Heart right ventricle (tissue), 16 donors: ENCODE measurements at places on chromosomes 5 and 9. TPM values are rescaled to one million over a fixed set of nuclear protein-coding genes. Genes with fewer than 3 reads are reported as not detected.

The ABCA1 gene
- 7.6 TPM for total RNA-seq

The BOD1 gene
- 46.1 TPM for total RNA-seq

The PCDHGA7 gene
- 7.6 TPM for total RNA-seq

The ZNG1E gene
- 12.9 TPM for total RNA-seq

The ARHGEF39 gene
- 0.69 TPM for total RNA-seq

The PCDHB15 gene
- 3.9 TPM for total RNA-seq

The TOR2A gene
- total RNA-seq: 3.9 TPM

The CDC20B gene
- not detected for total RNA-seq

The THG1L gene
- 6.4 TPM for total RNA-seq

The CTXN3 gene
- not detected for total RNA-seq

The LCN2 gene
- total RNA-seq: 0.64 TPM

The DNAI1 gene
- total RNA-seq: not detected

The FOXD4L3 gene
- not detected for total RNA-seq

The CCDC180 gene
- 4.6 TPM for total RNA-seq

The GLDC gene
- total RNA-seq: not detected

The C9orf50 gene
- total RNA-seq: not detected

The RAB3C gene
- 0.94 TPM for total RNA-seq

The ADCY2 gene
- total RNA-seq: 0.17 TPM

The CBY3 gene
- total RNA-seq: not detected

The FAM78A gene
- 41.8 TPM for total RNA-seq

The SLCO6A1 gene
- total RNA-seq: not detected

The ZNF366 gene
- total RNA-seq: 5.2 TPM

The SUSD1 gene
- 6.0 TPM for total RNA-seq

The KCTD16 gene
- total RNA-seq: 0.05 TPM

The GCNT1 gene
- total RNA-seq: 2.6 TPM

The RLN1 gene
- 0.35 TPM for total RNA-seq

The SPAAR gene
- 5.8 TPM for total RNA-seq

The TNFAIP8 gene
- 30.8 TPM for total RNA-seq

The EPB41L4B gene
- 5.8 TPM for total RNA-seq

The TXNDC8 gene
- total RNA-seq: not detected

The NIPAL4 gene
- total RNA-seq: not detected

The PCDHGC4 gene
- total RNA-seq: 3.4 TPM

The ARHGEF37 gene
- 15.8 TPM for total RNA-seq
